GM04503 (cell line): ENCODE measurements at places on chromosomes 6 and 20.

DNA sequence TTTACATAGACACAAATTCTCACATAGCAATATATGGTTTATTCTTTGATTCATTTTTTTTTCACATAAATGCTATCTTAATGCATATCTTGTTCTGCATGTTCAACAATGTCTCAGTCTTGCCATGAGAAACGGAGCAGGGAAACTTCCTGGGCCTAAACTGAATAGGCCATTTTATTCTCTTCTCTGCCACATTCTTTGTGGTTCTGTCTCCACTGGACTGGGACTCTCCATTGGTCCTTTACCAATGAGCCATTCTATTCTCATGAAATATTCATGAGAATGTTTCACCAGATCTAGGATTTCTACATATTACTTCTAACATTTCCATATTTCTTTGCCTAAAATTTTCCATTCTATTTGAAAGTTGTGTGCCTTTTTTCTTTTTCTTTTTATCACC, 42.8 kb downstream of the LAMA2 start:
- no peak for DNase-seq

- no peak for DNase-seq
Observed at GRCh38 chr6:106287215-106287614, 38.3 kb downstream of the ATG5 start.

GRCh38 chr20:41278936-41279335, 38.6 kb downstream of the ZHX3 start:
- no peak for DNase-seq

- DNase-seq: no peak
Observed at GRCh38 chr6:33794910-33795623, 6.1 kb upstream of the LEMD2 start.

GRCh38 chr6:137783710-137784109, 83.3 kb upstream of the TNFAIP3 start:
- no peak for DNase-seq

DNA sequence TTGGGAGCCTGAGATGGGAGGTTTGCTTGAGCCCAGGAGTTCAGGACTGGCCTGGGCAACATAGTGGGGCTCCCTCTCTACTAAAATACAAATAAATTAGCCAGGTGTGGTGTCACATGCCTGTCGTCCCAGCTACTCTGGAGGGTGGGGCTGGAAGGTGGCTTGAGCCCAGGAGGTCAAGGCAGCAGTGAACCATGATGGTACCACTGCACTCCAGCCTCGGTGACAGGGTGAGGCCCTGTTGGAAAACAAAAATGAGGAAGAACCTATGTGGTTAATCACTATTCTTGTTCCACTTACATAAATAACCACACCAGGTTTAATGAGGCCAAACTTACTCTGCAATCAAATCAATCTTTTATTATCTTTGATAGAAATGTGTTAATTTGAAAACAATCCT, 5.4 kb downstream of the PPDPF start:
- no peak for DNase-seq

DNA sequence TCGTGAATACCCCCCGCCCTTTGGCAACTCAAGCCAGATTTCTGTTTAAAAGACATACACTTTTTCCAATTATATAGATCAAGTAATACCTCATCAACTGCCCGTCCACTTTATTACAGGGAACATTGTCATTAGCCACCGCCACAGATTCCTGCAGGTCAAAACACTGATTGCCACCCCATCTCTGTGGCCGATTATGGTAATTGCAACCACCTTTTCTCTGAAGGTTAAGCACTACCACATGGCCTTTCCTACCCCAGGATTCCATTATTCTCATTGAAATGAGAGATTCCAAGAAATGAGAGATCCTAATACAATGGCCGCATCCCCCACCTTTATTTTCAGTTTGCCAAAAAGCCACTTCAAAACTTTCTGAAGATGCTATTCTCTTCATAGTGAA, 478.8 kb upstream of the HSF2 start:
- DNase-seq: no peak

- no peak for DNase-seq
Observed at GRCh38 chr6:118500130-118501015, 47.7 kb upstream of the PLN start.

DNA sequence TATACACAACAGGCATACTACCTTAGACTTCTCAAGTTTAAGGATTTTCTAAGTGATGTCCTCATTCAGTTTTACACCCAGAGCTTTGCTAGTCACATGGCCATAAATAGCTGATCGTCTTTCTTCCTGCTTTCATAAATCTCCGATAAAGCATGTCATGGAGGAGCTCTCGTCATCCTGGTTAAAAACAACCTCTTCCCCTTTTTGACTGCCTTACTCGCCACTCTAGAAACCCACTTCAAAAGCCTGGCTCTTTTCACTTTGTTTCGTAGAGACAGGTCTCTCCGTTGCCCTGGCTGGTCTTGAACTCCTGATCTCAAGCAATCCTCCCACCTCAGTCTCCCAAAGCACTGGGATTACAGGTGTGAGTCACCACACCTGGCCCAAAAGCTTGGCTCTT, 67.0 kb upstream of the SMIM29 start:
- no peak for DNase-seq

- DNase-seq: no peak
Observed at GRCh38 chr6:28005975-28006374, 48.9 kb downstream of the OR2B6 start.

GRCh38 chr20:19695081-19695480, 63.0 kb upstream of the RIN2 start:
- DNase-seq: no peak

DNA sequence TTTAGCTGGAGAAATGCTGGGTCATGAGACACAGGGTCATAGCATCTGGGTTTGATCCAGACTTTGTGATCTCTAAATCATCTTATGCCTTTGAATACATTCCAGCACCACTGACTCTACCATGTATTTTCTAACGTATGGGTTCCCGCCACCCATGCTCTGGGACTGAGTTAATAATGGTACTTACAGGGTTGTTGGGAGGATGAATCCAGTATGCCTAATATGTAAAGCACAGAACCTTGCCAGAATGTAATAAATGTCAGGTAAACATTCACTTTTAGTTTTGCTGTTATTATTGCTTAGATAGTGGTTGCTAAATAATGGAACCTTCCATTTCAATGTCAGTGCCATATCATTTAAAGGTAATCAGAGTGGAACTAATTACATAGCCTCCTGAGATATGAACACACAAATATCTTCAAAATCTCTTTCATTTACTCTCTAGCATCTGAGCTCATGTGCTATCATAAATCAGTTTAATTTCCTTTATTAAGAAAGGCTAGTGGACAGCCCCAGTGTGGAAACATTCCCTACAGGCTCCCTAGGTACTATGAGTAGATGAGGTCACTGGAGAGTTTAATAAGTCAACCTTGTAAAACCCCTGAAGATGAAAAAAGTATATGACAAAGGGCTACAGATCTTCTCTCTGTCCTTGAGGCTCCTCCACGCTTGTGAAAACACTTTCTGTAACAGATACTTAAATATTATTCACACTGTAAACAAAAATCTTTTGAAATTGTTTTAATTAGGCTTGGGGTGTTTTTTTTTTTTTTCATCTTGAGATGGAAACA, 226.6 kb downstream of the ALDH8A1 start:
- no peak for DNase-seq

- DNase-seq: no peak
Observed at GRCh38 chr20:1369970-1370369, 22.9 kb downstream of the FKBP1A start.

DNA sequence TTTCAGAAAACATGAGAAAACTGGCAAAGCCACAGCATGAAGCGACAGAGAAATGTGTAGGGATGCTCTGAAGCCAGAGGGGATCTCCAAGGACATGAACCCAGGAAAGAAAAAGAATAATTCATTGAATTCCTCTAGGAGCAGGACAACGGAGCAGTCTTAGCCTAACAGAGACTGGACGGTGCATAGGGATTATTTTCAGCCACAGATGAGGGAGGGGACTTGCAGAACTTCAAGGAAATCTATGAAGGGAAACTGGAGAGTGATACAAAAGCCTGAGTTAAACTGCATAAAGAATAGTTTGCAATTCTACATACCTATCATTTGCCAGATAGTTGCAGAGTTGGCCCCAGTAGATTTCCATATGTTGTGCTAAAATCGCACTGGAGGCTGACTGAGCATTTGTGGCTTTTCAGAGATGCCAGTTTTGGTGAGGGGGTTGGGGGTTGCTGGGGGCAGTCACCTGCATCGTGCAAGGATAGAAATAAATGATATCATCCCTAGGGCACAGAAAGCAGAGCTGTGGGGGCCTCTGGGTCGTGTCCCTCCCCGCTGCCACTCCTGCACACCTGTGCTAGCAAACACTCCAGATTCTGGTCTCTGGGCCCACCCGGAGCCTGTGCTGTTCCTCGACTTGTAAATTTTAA, 443.2 kb upstream of the JARID2 start:
- DNase-seq: no peak

- no peak for DNase-seq
Observed at GRCh38 chr20:47887477-47888080, 102.3 kb upstream of the SULF2 start.

- peak; percentile 81 for DNase-seq
Observed at GRCh38 chr6:150940941-150941340, 75.4 kb downstream of the MTHFD1L start.

GRCh38 chr20:63119121-63119962, 96.6 kb downstream of the YTHDF1 start:
- DNase-seq: no peak

DNA sequence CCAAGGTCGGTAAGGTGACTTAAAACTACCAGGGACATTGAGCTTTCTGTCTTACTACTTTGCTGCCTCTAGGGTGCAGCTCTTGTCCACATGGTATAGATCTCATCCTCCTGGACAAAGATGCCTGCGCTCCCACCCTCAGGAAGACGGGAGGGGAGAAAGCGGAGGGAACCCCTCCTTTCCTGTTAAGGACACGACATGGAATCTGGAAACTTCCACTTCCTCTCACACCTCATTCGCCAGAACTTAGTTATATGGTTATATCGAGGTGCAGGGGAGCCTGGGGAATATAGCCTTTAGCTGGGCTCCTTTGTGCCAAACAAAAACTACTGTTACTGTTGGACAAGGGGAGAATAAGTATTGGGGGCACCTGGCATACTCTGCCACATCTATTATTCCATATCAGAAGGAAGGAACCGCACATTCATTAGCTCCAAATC, 224.3 kb upstream of the TSHZ2 start:
- no peak for DNase-seq

GRCh38 chr6:111615916-111616612, 10.4 kb upstream of the TRAF3IP2 start:
- DNase-seq: no peak

DNA sequence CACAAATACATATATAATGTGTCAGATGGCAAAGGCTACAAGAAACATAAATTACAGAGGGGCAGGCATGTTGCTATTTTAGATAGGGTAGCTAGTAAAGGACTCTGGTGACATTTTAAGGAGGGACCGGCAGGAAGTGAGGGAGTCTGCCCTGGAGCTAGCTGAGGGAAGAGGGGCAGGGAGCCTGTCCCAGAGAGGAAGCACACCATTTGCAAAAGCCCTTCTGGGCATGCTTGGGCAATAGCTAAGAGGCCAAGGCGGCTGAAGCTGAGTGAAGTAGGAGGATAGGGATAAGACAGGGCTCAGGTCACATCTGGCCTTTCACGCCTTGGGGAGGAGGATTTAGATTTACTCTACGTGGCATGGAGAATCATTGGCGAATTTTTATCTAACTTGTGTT, 96.2 kb downstream of the RTN4IP1 start:
- DNase-seq: no peak

GRCh38 chr6:89630488-89630887, 8.1 kb downstream of the LYRM2 start:
- DNase-seq: no peak

- no peak for DNase-seq
Observed at GRCh38 chr6:79307321-79308036, 73.0 kb upstream of the HMGN3 start.

GRCh38 chr20:62603021-62603906, 39.0 kb upstream of the SLCO4A1 start:
- DNase-seq: peak; percentile 30

- DNase-seq: no peak
Observed at GRCh38 chr6:82568290-82568993, 204.8 kb downstream of the TPBG start.

DNA sequence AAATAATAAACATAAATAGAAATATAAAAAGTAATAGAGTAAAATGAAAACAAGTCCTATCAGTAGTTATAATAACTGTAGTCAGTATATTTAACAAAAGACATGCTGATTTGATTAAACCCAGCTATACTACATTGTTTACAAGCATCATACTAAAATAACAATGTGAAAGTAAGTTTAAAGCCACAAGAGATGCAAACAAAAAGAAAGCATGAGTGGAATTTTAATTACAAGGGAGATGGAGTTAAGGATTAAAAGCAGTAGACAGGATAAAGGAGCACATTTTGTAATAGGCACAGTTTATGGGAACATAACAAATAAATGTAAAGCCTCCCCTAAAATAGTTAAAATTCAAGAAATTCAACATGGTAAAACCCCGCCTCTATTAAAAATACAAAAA, 41.5 kb downstream of the SENP6 start:
- DNase-seq: peak; percentile 16

DNA sequence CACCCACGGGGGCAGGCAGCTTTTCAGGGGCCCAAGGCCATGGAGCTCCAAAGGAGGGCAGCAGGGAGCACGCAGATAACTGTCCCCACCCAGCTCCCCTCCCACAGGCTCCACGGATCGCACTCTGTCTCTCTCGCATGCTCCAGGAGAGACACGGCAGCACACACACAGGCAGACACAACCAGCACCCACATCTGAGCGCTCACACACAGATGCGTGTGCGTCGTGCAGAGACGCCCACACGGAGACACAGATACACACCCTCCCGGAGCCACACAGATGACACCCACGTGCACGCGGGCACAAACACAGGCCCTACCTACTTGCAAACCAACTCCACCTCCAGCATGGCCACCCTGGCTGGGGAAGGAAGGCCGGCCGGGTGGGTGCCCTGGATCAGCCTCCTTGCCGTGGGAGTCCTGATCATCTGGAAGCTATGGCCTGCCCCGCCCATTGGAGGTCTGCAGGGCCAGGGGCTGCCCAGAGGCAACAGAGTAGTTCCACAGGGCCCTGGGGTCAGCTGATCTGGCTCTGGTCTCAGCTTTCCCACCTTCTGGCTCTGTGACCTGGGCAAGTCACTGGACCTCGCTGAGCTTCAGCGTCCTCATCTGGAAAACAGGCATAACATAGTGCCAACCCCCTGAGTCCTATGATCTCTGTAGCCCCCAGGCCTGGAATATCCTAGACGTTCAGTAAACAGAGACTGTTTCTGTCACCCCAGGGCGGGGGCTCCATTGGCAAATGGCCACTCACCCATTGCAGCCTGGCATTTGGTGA, 31.5 kb downstream of the AAR2 start:
- no peak for DNase-seq

GRCh38 chr6:128403618-128404444, 116.6 kb downstream of the PTPRK start:
- DNase-seq: no peak

GRCh38 chr20:977021-977420, 25.1 kb downstream of the RSPO4 start:
- no peak for DNase-seq

GRCh38 chr6:56771189-56771588, 128.5 kb upstream of the DST start:
- no peak for DNase-seq

GRCh38 chr6:39260456-39260855, 31.2 kb upstream of the KCNK5 start:
- no peak for DNase-seq

- DNase-seq: no peak
Observed at GRCh38 chr20:4465212-4465611, 256.5 kb upstream of the PRND start.

- DNase-seq: no peak
Observed at GRCh38 chr20:62928246-62928939, 2.1 kb upstream of the DIDO1 start.

GRCh38 chr6:42315259-42315990, 97.8 kb upstream of the MRPS10 start:
- no peak for DNase-seq
